ENCODE measurements at places on chromosomes 4 and X.

- no peak for DNase-seq
Observed at GRCh38 chr4:127284236-127284635, 348.5 kb upstream of the INTU start.

- DNase-seq: no peak
Observed at GRCh38 chrX:105696870-105697269, 125.5 kb upstream of the NRK start.

- DNase-seq: no peak
Observed at GRCh38 chrX:2266445-2267349, 234.1 kb downstream of the DHRSX start.

- no peak for DNase-seq
Observed at GRCh38 chrX:85620466-85620865, 241.0 kb upstream of the POF1B start.

DNA sequence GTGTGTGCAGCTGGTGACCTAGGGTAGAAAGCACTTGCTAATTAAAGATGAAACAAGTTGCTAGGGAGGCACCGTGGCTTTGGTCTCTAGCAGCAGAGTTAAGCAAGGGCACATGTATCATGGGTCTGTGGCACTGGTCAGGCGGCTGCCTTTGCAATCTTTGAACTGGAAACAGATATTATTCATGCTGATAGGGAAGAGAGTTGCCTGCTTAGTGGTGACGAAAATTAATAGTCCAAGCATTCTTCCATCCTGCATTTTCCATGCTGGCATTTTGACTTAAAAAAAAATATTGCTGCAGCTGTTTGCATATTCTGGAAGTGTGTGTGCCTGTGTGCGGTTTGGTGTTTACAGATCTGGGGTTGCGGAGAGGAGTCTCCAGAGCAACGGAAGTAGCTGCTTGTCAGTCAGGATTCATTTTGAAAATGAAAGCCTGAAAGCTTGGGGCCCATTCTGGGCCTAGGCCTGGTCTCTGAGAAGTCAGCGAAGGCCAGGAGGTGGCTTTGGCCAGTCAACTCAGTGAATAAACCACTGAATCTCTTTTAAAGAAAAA is 2.3 kb upstream of the SOWAHD start:
- DNase-seq: no peak

DNA sequence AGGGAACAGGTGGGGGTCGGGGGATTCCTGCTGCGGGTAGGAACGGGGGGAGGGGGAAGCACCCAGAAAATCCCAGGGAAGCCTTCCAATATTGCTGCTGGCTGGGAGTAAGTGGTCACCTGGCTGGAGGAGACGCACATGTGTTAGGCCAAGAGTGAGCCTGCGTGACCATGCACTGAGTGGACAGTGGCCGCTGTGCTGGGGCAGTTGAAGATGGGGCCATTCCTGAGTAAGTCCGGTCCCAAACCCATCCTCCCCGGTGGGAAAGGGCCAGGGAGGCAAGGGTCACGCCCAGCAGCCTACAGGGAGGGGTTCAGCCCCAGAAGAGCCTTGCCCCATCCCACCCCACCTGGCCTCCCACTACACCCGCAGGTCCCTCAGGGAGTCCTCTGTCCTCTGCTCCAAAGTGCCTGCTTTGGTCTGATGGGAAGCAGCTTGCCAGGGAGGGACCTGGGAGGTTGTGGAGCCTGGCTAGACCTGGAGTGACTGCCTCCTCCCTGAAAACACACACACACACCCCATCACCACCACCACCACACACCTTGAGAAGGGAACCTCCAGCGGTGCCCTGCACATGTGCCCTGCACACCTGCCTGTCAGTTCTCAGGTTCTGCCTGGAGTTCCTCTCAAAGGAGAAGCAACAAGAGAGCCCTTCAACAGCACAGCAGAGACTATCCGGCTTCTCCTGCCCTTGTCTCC is 6.1 kb downstream of the L1CAM start:
- no peak for DNase-seq

DNA sequence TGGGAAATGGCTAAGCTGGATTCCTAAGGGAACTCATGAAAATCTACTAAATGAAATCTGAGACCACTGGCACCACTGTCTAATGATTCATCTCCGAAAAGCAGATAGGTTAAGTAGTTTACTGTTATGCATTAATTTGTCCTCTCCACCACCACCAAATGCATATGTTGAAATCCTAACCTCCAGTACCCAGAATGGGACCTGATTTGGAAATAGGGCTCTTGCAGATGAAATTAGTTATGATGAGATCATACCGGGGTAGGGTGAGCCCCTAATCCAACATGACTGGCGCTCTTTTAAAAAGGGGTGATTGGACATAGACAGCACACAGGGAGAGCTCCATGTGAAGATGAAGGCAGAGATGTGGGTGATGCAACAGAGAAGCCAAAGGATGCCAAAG is 124.9 kb upstream of the GUCY1A1 start:
- no peak for DNase-seq
